ENCODE measurements at places on chromosomes 6 and 20. TPM values are rescaled to one million over a fixed set of nuclear protein-coding genes. Genes with fewer than 3 reads are reported as not detected.

GRCh38 chr20:61661583-61661982, 404.1 kb downstream of the TAF4 start:
- no peak for DNase-seq

SLC32A1 gene
- total RNA-seq, result not detected

- DNase-seq, result no peak
Measured at GRCh38 chr6:52557389-52558265, 19.2 kb downstream of the TRAM2 start.

SNX3 gene
- 94.3 TPM for total RNA-seq

SSR1 gene
- total RNA-seq, result 138 TPM

FAM217A gene
- total RNA-seq, result not detected

DNA sequence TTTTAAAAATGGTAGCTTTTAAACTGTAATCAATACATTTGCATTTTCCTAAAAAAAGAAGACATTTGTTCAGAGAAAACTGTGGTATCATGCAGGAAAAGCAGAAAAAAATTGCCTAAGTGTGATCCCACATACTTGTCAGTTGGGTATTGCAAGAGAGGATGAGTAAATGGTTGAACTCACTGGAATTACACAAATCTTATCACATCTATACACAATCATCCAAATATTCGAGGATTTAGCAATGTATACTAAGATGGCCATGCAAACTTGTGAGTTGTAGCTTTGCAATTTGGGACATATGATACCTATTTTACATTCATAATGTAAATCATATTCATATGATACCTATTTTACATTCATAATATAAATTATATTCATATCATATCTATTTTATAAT, 58.2 kb upstream of the GJE1 start:
- DNase-seq, result no peak

- DNase-seq, result no peak
Measured at GRCh38 chr6:113103634-113104361, 753.3 kb upstream of the MARCKS start.

Measured in uterus (tissue), 4 donors.